Esophagus squamous epithelium (tissue), 5 donors: ENCODE measurements at places on chromosomes 6 and 20.

DNA sequence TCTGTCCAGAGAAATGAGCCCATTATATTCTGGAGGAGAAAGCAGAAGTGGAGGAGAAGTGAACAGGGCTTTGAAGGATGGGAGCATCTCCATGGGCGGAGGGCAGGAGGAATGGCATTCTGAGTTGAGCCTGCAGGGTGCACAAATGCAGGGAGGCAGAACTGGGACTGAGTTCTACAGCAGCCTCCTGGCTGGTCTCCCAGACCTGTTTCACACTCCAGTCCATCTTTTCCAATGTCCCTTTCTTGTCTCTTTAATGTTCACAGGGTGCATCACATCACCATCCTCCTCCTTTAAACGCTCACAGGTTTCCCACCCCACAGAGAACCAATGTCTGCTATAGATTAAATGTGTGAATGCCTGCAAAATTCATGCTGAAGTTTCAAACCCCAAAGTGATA lies 302.9 kb downstream of the PTPRT start:
- no peak for DNase-seq

GRCh38 chr6:40923880-40924279 lies 115.1 kb downstream of the UNC5CL start:
- no peak for DNase-seq

GRCh38 chr6:45714741-45715507 lies 300.7 kb downstream of the CLIC5 start:
- DNase-seq, result no peak

GRCh38 chr6:7441048-7441775 lies 51.6 kb downstream of the RIOK1 start:
- DNase-seq, result no peak

DNA sequence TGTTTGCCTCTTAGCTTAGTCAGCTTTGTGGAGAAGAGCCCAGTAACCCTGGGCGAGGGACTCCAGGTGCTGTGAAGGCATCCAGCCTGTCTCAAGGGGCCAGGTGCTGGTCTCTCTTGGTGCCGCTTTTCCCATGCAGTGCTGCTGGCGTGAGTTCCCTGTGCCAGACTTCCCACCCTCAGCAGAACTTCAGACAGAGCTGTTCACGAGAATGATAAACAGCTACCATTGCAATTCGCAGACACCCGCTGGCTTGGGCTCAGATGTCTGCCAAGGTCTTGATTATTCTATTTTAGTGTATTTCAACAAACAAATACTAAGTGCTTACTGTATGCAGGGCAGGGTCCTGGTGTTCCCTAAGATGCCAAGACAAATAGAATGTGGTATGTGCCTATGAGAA lies 57.7 kb downstream of the RNF217 start:
- no peak for DNase-seq
